Stimulated activated CD8-positive, alpha-beta memory T cell treated with anti-CD3 and anti-CD28 coated beads, Interleukin-15, amount 100 ng/mL, for 1 hour (primary cell): ENCODE measurements at places on chromosomes 1 and 21.

DNA sequence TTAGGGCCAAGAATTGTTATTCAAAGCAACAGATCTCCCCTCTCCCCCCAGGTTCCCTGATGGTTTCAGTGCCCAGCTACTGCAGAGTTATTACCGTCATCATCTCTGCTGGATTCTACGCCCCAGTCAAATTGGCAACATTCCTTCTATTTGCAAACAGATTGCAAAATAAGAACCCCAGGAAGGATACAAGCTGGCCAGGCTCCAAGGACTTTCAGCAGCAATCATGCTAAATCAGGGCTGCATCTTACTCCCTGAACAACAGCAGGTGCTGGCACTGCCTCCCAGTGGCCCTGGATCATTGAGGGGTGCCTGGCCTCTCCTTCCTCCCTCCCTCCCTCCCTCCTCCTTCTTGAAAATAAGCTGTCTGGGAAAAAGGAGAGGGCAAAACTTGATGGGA is 521.6 kb upstream of the BEND5 start:
- DNase-seq, result no peak

DNA sequence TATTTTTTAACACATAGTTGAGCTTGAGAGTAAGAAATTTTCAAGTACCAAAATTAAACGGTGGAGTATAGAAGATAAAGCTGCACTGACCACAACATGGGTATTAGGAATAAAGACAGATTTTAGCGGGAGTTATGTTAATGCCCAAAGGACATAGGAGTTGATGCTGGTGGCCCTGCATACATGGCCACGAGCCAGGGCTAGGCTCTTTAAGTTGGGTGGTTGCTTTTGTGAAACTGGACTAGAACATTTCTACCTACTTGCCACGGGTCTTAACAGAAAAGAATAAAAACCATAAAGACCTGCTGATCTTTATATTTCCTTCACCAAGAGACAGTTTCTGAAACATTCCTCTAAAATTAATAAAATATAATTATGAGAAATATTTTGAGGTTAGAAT is 14.9 kb downstream of the EDEM3 start:
- no peak for DNase-seq

- no peak for DNase-seq
These were observed 12.0 kb downstream of the FHAD1 start for GRCh38 chr1:15258833-15259621.

DNA sequence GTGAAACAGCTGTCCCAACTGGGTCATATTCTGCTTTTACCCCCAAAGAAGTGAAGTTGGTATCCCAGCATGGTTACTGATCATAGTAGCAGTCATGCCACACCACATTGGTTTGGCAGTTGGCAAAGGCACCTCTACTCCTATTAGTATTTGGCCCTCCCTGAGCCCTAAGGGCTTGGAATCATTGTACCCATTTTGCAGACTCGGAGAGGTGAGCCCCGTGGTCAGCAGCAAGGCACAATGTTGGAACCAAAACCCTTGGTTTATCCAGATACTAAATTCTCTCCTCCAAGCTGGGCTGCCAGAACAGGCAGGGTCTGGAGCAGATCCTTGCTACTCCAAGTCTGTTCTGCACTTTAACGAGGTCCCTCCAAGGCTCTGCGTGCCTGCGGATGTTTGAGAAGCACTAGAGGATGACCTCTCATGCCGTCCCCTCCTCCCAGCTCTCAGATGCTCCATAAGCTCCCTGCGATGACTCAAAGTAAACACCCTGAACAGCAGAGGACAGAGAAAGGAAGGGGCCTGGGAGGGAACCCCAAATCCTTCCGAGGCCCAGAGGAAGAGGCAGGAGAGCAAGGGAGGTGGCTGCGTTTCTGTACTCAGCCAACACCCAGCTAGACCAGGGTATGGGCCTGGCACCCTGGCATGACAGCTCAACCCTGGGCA is 89.3 kb downstream of the PAX7 start:
- DNase-seq, result no peak

- no peak for DNase-seq
These were observed 7.4 kb downstream of the SOX13 start for GRCh38 chr1:204080163-204080903.

GRCh38 chr21:39562791-39563770 is 49.7 kb upstream of the B3GALT5 start:
- DNase-seq, result no peak

- DNase-seq, result no peak
These were observed 240.2 kb downstream of the ATG4C start for GRCh38 chr1:63024132-63024531.

- no peak for DNase-seq
These were observed 65.4 kb upstream of the IPO9 start for GRCh38 chr1:201763455-201764140.

DNA sequence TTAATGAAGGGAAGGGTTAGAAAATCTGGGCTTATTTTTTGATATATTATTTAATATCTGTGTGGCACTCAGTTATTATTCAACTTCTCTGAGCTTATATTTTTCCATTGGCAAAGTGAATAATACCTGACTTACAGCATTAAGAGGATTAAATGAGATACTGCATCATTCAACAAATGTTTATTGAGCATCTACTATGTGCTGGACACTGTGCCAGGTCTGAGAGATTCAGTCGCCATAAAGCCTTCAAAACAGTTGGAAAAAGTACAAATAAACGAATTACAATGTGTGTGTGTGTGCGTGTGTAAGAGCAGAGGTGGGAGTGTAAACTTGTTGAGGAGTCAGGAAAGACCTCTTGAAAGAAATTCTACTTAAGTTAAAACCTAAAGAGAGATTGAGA is 87.9 kb upstream of the CD53 start:
- no peak for DNase-seq

GRCh38 chr1:48803474-48803873 is 26.8 kb upstream of the BEND5 start:
- no peak for DNase-seq

GRCh38 chr1:170146720-170147263 is 1.0 kb downstream of the NTMT2 start:
- DNase-seq, result no peak

- DNase-seq, result no peak
These were observed 12.5 kb upstream of the TADA1 start for GRCh38 chr1:166888373-166889111.

- no peak for DNase-seq
These were observed 8.0 kb upstream of the BCAR3 start for GRCh38 chr1:93689521-93690223.

DNA sequence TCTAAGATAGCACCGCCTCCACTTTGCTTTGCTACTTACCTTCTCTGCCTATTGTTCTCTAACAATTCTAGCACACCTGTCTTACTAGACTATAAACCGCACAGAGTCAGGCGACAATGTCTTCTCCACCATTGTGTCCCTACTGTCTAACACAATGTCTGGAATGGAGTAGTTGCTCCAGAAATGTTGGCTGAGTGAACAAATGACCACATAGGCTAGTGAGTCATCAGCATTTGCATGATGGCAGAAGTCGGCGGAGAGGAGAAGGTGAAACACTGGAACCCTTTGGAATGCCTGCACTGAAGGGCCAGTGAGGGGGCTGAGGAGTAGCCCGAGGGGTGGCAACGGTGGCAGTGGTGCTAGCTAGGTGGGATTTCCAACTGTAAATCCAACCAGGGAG is 14.0 kb upstream of the PABPC4 start:
- DNase-seq, result no peak

DNA sequence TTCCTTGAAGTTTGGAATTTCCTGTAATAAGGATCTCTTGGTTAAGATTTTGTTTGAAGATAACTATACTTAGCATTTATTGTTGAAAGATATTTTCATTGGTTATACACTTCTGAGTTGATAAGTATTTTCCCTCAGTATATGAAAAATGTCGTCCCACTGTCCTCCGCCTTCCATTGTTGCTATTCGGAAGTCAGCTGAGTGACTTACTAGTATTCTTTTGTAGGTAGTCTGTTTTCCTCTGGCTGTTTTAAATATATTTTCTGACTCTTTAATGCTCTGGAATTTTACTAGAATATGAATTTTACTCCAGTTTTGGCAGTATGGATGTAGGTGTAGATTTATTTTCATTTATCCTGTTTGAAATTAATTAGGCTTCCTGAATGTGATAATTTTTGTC is 498.7 kb upstream of the NFIA start:
- no peak for DNase-seq

- DNase-seq, result no peak
These were observed 4.5 kb upstream of the FAM177B start for GRCh38 chr1:222732216-222733159.

GRCh38 chr1:117209094-117209493 is 1.6 kb downstream of the VTCN1 start:
- no peak for DNase-seq

DNA sequence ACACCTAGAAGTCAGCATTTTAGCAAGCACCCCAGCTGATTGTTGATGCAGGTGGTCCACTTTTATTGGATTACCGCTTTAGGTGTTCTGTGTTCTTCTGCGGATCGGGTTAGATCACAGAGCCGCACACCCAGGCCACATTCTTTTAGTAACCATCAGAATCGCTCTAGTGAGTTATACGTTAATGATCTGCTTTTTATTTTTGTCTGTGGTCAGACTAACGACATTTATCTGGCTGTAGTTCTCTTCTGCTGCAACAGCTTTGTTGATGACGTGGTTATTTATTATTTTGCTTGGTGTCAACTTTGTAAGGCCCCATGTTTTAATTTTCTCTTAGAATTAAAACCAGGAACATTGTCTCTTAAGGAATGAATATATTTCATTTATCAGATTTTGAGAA is 18.2 kb downstream of the SCCPDH start:
- no peak for DNase-seq

DNA sequence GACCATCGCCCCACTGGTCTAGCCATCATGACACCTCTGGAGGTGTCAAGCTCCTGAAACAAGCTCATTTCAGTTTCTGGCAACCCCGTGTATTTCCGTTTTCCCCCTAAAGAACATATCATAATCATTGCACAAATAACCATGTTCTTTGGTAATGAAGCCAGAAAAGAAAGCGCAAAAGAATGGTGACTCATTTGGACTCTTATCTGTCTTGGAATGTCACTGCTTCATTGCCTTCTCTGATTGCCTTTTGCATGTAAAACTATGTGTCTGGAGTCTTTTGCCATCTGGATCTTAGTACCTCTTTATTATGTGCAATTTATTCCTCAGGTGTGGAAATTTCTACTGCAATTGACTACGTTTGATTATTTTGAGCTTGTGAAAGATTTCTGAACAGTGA is 110.5 kb downstream of the COLGALT2 start:
- DNase-seq, result no peak

GRCh38 chr1:61647142-61647541 is 77.8 kb downstream of the TM2D1 start:
- no peak for DNase-seq

GRCh38 chr1:234388094-234388493 is 14.8 kb downstream of the COA6 start:
- no peak for DNase-seq

GRCh38 chr1:205344066-205344928 is 12.4 kb downstream of the KLHDC8A start:
- no peak for DNase-seq

- DNase-seq, result no peak
These were observed 20.9 kb downstream of the PDXK start for GRCh38 chr21:43739621-43740435.
